ENCODE measurements at places on chromosomes 1 and 21.

GRCh38 chr1:222048094-222048595 is 306.3 kb upstream of the DUSP10 start:
- no peak for DNase-seq

- no peak for DNase-seq
These were observed 224.8 kb downstream of the NTNG1 start for GRCh38 chr1:107365527-107366240.

- DNase-seq = no peak
These were observed 55.0 kb downstream of the ALG14 start for GRCh38 chr1:95017775-95018174.

GRCh38 chr1:8006037-8006963 is 19.8 kb downstream of the ERRFI1 start:
- no peak for DNase-seq

DNA sequence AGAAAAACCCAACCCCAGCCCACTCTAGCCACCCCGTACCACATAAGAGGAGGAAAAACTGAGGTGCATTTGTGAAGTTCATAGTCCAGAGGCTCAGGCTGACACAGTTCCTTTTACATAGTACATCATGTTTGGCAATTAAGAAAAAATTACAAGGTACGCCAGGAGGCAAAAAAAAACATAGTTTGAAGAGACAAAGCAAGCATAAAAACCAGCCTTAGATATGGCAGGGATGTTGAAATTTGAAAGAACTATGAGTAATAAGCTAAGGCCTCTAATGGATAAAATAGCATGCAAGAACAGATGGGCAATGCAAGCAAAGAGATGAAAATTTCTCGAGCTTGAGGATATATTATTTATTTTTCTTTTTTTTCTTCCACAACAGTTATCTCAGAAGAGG is 31.9 kb downstream of the MIXL1 start:
- no peak for DNase-seq

DNA sequence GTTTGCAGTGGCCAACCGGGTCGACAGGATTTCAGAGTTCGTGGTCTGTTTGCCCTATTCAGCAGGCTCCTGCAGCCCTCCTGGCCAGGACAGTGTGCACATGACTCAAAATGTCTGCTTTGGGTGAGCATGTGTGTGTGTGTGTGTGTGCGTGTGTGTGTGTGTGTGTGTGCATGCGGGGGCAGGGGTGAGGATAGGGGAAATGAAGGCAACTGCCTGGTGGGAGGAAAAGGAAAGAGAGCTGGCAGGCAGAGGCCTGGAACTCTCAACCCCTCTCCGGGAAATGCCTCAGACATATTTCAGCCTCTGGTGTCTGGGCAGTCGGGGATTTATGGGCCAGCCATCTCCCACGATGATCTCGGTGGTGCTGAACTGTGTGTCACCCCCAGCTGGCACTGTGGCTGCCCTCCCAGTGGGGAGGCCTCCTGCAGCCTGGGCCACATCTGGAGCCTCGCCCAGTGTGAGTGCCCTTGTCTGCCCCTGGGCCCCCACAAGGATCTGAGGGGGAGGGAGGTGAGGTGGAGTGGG is 15.2 kb downstream of the CDCP2 start:
- DNase-seq = no peak

DNA sequence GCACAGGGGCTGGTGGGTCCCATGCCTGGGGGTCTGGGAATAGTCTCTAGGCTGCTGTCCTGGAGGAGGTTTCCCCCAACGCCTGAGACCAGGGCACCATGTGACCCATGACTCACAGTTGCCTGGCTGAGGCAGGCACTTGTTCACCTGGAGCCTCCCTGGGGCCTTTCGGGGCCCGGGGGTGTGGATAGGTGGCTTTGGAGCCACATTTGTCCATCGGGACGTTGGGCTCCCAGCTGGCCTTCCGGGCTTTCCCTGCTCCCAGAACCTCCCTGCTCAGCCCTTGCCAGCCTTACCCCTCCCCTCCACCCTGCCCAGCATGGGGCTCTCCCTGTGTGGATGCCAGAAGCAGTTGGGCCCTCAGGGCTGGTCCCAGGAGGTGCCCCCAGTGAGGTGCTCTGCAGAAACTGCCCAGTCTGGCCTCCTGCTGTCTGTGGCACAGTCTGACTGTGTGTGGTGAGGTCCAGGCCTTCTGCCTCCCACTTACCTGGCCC is 14.2 kb downstream of the COL6A1 start:
- no peak for DNase-seq
